ENCODE measurements at places on chromosomes 1 and 21. TPM values are rescaled to one million over a fixed set of nuclear protein-coding genes. Genes with fewer than 3 reads are reported as not detected.

DNA sequence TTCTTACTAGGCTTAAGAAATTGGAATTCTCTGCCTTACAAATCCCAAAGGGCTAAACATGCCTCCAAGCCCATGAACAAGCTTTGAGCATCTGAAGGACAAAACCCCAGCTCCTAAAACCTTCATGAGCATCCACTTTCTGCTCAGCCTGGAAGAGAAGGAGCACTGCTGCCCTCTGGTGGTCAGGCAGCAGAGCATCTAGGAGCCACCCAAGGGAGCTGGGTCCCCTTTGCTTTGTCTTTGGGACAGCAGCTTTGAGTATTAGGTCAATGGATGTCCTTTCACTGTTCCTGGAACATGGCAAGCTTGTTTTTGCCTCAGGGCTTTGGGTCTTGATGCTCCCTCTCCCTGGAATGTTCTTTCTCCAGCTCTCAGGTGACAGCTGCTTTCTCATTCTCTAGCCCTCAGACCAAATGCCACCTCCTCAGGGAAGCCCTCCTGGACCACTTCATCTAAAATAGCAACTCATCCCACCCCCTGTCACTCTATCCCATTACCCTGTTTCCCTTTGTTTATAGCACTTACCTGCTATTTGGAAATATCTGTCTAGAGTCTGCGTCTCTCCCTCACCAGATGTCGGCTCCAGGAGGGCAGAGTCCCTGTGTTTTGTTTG lies 25.7 kb downstream of the RAB7B start:
- peak; percentile 88 for DNase-seq

DNA sequence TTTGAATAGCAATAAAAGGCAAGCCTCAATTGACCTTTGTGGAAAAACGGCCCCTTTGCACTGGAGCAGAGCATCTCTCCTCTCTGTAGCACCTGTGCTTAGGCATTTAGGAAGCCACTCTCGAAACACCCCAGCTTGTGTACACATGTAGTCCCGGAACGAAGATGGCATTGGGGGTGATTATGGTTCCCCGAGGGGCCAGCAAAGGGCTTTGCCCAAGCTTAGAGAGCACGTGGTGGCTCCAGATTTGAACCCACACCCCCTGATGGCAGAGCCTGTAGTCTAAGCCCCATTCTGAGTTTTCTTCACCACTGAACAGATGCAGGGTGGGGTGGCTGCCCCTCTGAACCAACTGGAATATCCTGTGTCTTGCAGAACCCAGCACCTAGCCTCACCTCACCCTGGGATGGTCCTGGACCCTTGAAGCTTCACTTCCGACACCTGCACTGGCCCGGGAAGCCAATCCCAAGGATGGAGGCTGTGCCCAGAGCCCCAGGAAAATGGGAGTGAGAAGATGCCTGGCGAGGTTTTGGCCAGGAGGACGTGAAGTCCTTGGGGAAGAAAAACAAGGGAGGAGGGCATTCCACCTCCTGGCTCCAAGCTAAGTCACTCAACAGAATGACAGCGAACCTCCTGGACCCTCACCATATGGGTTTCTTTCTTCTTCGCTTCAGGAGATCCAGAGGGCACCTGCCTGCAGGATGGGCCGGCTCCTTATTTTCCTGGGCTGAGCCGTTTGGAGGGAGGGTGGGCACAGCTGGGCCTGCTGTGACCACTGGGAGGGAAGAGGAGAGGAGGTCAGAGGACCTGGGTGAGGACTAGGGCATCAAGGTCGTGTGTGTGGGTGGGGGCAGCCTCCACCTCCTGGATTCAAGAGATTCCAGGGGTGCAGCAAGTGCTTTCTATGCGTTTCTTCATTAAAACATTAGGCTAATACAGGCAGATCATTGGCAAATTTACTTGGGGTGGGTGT lies 37.7 kb downstream of the IGFN1 start:
- DNase-seq, result peak; percentile 15

DNA sequence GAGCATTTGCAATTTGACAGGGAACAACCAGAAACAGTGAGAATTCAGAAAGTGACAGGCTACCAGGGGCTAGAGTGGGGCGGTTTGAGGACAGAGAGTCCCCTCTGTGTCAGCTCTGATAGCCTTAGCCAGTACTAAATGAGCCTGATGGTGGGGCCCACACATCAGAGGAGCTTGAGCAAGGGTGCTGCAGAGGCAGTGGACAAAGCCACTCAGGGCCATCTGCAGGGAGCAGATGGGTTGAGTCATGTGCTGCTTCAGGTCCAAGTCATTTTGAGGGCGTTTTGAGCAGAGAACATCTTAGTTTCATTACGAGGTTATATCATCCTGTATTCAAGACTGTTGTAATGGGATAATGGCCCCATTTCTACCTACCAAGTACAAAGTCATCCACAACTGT lies 7.7 kb downstream of the LRRC52 start:
- DNase-seq, result no peak

Gene SLAMF8
- total RNA-seq, result not detected

Gene LCA5L
- total RNA-seq, result 0.17 TPM

GRCh38 chr1:247324923-247325322 lies 6.7 kb downstream of the ZNF496 start:
- no peak for DNase-seq

GRCh38 chr1:27418326-27419185 lies 26.1 kb downstream of the GPR3 start:
- DNase-seq, result peak; percentile 39

DNA sequence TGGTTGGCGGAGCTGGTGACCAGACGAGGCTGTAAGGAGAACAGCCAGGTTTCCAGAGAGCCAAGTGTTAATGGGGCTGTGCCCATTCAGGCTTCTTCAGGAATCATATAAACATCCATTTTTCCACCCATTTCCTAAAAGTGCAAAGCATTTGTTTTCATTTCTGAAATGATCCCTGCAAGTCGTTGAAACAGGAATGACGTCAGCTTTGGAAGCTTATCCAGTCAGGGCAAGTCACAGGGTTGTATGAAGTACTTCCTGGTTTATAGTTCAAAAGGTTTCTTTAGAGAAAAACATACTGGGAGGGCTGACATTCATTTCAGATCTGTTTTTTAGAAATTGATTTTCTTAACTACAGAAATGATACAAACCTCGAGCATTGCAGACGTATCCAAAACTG lies 29.2 kb downstream of the IGSF5 start:
- no peak for DNase-seq

- peak; percentile 83 for DNase-seq
These were observed 22.0 kb downstream of the FOXO6 start for GRCh38 chr1:41383094-41383852.

GRCh38 chr1:209480345-209480744 lies 103.2 kb upstream of the CAMK1G start:
- DNase-seq, result no peak

Gene NGF
- total RNA-seq, result 0.14 TPM

Gene SLC6A17
- total RNA-seq, result 0.17 TPM

GRCh38 chr1:218164111-218164929 lies 120.8 kb upstream of the RRP15 start:
- DNase-seq, result peak; percentile 80

DNA sequence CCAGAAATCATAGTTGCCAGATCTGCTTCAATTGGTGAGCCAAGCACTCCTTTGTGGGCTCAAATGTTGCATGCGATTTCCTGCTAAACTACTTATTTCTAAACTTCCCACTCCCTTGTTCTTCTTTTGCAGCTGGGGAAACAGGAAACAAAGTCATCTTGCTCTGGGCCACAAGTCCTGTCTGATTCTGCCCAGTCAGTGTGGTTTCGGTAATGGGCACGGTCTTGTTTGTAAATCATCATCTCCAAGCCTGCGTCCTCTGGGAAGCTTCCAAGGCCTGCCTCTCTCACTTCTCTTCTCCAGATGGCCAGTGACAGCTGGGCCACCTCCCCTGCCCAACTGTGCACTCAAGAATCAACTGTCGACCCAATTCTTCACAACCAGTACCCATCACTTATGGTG lies 4.4 kb downstream of the S100A8 start:
- DNase-seq, result no peak

DNA sequence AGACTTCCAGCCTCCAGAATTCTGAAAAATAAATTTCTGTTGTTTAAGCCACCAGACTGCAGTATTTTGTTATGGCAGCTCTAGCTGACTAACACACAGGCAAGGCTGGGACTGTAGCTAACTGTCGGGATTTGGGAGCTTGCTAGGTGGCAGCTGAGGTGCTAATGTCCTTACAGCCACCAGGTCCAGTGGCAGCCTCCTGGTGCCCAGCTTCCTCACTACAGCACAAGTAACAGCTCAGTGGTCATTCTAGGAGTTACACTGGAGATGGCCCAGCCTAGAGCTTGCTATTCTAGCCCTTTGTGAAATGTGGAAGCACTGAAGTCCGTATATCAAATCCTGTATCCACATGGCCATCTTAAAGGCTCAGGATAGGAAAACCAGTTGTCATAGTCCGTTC lies 4.3 kb upstream of the C1orf115 start:
- no peak for DNase-seq

Gene ADAMTSL4
- total RNA-seq, result 8.1 TPM

DNA sequence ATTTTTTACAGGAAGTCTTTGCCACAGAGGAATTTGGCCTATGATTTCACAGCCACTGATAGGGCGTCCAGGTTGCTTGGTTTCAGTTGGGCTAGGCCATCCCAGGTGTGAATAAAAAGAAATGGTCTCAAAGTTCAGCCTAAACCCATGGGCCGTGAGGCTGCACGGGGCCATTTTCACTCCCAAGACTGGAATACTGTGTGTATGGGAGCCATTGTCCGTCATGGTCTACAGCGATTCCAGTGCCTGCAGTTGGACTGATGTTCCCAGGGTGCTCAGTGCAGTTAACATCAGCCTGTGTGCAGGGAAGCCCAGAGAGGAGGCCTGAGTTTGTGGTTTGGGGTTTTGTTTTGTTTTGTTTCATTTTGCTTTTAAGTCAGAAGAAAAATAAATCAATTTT lies 133.2 kb downstream of the ADSS2 start:
- DNase-seq, result no peak

- no peak for DNase-seq
These were observed 14.6 kb upstream of the CAMSAP2 start for GRCh38 chr1:200724064-200724463.

- DNase-seq, result no peak
These were observed 124.9 kb upstream of the TMEM51 start for GRCh38 chr1:15028616-15029015.

Gene DMBX1
- 4.2 TPM for total RNA-seq

DNA sequence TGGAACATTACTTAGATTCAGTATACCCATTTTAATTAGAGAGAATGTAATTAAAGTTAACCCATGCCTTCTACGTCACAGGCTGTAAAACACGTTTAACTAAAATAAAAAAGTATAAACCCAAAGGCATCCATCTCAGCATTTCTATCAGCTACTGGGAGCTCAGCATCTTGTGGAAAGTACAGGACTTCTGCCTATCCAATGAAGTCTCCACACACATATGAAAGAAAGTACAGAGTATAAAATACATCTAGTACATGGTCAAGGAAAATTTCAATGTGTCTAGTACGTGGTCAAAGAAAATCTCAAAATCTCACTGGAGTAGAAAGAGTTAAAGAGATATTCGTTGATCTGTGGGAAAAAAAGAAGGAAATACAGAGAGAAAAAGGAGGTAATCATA lies 141.4 kb upstream of the ZNHIT6 start:
- DNase-seq, result no peak

DNA sequence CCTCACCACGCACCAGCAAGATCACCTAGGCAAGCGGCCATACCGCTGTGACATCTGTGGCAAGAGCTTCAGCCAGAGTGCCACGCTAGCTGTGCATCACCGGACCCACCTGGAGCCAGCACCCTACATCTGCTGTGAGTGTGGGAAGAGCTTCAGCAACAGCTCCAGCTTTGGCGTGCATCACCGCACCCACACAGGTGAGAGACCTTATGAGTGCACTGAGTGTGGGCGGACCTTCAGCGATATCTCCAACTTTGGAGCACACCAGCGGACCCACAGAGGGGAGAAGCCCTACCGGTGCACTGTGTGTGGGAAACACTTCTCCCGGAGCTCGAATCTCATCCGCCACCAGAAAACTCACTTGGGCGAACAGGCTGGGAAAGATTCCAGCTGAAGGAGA lies 5.0 kb downstream of the ZNF691 start:
- DNase-seq, result no peak

- no peak for DNase-seq
These were observed 4.3 kb upstream of the IKBKE start for GRCh38 chr1:206465951-206466350.

Gene SYT11
- 11.0 TPM for total RNA-seq

DNA sequence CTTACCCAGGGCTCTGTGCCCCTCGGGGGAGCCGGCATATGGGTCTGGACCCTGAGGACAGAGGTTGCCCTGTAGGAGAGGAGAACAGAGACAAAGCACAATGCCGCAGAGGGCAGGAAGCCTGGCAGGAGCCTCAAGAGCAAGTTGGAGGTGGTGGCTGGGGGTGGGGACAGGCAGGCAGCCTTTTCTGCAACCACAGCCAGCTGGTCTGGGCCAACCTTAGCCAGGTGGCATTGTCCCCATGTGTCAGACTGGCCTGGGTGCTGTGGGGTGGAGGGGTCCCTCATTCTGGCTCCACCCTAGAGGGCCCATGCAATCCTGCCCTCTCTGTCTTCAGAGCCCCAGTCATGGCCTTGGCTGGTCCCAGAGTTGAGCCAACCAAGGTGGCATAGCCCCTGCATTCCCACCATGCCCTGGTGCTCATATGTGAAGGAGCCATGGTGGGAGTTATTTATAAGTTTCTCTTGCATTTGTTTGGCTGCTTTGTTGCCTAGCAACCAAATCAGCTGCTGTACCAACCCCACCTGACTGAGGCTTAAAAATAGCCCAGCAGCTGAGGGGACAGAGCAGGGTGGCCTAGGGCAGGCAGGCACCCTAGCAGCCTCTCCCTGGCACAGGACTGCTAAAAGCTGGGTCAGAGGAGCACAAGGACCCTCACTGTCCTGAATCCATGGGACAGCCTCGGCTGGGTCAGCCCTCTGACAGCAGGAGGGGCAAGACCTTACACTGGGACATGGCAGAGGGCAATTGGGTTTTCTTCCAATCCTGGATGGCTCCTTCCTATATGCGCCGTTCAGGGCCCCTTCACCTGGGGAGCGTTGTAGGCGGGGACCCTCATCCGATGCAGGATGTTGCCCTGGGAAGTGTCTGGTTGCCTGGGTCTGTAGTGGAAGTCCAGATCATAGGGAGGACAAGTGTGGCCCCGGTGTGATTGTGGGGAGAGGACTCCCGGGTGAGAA lies 19.5 kb downstream of the MAP7D1 start:
- DNase-seq, result peak; percentile 79

- peak; percentile 80 for DNase-seq
These were observed 9.8 kb downstream of the COL8A2 start for GRCh38 chr1:36115200-36115669.

Gene MYOG
- not detected for total RNA-seq

GRCh38 chr1:227754958-227755357 lies 19.7 kb downstream of the SNAP47 start:
- DNase-seq, result no peak

DNA sequence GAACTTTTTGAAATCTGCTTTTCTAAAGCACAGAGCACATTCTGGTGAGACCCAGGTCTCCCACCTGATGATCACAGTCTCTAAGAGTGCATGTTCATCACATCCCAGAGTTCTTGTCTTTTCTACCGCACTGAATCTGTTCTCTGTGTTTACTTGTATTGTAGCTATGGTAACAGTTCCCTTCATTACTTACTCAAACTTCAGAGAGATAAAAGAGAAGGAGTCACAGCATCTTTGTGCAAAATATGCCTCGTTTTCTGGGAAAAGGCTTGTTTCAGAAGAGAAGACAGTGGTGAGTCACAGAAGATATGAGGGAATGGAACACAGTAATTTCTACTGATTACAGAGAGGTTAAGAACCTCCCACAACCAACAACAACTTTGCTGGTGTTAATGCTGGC lies 580.6 kb downstream of the PLA2G4A start:
- no peak for DNase-seq

Gene LCE1A
- not detected for total RNA-seq

Data from H7 (cell line).